ENCODE measurements at places on chromosomes 2 and 18.
A peak's percentile ranks its signal among the peaks of the same experiment; 100 is the strongest.

DNA sequence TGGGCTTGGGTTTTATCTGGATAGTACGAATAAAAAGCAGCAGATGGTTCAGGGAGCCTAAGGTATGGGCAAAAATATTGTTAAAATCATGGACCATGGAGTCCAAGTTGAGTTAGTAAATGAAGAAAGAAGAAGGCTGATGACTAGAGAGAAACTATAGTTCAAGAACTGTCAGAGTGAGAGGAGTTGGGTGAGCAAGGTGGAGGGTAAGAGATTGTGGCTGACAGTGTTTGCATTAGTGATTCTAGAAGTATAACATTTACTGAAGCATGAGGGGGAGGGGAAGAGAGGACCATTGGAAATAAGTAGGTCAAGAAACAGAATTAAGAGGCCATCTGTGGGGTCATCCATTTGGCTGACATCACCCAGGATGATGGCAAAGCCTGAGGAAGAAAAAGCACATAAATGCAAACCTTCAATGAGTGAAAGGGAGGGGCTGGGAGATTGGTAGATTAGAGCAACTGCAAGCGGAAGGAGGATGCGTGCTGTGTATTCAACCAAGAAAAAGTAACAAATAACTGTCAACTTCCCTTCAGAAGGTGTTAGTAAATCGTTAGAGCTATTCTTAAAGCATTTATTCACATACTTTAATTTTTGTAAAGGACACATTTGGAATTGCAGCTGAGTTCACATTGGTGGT, 392.8 kb downstream of the TSN start:
- no peak for DNase-seq

DNA sequence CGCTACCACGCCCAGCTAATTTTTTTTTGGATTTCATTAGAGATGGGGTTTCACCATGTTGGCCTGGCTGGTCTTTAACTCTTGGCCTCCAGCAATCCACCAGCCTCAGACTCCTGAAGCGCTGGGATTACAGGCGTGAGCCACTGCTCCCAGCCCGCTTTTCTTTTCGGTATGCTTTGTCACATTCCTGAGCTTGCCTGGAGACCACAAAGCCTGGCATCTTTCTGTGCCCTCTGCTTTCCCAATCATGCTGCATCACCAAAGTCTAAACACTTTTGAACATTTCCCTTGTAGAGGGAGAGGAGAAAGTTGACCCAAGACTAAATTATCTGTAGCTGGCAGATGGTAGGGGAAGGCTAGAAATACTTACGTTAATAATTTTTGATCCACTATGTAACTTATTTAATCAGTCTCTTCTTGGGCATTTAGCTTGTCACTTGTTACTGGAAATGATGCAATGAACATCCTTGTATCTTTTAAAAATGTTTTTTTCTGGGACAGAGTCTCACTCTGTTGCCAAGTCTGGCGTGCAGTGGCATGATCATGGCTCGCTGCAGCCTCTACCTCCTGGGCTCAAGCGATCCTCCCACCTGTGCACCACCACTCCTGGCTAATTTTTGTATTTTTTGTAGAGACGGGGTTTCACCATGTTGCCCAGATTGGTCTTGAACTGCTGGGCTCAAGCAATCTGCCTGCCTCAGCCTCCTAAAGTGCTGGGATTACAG, 2.7 kb upstream of the NPC1 start:
- DNase-seq = no peak

- DNase-seq = no peak
Observed at GRCh38 chr2:51995293-51995692, 963.4 kb upstream of the NRXN1 start.

DNA sequence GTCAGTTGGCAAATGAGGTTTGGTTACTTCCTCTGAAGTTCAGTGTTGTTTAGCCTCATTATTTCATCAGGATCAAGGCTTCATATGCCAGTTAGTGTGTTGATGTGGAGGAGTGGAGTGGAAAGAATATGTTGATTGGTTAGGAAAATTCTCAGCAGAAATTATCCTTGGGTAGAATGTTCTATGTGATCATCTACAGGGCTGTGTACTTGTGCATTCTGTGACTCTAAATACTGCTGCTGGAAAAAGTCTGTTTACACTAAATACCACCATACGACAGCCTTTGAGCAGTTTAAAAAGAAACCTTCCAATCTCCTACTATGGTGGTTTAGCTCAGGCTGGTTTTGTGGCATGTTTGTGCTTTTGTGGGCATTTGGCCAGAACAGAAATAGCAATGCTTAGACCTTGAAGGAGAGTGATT, 25.8 kb downstream of the CAB39 start:
- no peak for DNase-seq

DNA sequence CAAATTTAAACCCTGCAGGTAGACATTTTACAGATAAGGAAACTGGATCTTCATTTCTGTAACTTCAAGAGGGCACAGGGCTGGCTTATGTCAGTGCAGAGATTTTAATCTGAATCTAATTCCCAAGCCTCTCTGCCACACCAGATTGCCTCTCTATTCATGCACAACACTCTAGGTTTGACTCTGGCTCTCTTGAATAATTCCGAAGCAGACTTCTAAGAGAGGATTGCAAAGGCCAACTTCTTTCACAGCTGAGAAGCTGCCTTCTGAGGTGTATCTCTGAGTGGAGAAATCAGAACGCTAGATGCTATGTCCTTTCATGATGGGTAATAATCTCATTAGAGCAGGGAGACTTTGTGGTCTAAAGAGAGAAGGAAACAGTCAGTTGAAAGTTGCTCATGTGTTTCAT, 20.1 kb upstream of the MGAT5 start:
- no peak for DNase-seq

- DNase-seq = no peak
Observed at GRCh38 chr2:144490857-144491256, 29.1 kb downstream of the ZEB2 start.

DNA sequence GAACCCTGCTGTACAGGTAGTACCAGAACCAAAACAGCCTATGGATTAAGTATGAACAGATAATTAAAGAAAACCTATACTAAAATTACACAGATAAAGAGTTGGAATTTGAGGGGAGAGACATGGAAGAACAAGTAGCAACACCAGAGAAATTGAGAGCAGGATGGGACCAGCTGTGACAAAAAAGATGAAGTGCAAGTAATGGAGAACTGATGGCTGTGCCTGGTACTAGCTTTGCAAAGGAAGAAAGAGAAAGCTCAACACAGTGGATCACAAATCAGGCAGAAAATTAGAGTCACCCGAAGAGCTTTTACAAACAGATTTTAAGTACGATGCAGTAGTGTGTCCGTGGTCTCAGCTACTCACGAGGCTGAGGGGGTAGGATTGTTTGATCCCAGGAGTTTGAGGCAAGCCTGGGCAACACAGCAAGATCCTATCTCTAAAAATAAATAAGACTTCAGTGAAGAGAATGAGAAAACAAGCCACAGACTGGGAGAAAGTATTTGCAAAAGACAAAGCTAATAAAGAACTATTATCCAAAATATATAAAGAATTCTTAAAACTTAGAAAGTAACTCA, 46.5 kb downstream of the CUL3 start:
- no peak for DNase-seq

DNA sequence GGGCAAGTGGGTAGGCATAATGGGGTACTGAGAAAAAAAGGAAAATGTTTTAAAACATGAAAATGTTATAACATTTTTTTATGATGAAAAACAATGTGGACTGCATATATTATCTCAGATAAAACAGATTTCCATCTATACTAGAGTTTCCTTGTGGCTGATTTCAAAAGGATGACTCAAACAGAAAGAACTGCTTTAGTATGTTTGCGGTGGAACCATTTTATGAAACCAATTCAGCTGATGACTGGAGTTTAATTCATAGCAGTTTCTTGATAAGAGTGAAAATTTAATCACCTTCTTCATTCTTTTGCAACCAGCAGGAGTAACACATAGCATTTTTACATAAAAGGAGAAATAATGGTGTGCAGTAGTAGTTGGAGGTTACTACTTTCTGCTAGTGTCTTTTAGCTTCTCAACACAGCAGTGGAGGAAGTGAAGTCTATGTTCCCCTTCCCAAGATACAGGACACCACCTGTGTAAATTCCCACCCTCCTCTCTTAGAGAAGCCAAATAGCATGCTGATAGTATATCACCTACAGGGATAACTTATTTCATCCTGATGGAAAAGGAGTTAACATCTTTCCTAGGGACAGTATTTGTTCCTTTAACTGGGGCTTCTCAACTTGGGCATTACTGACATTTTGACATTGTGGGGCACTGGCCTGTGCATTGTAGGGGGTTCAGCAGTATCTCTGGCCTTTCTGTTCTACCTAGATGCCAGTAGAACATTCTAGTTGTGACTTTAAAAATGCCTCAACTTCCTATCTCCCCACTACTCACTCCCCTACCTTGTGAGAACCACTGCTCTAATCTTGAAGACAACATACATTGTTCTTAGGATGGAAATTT, 29.9 kb downstream of the PELI1 start:
- DNase-seq = no peak

- no peak for DNase-seq
Observed at GRCh38 chr2:60880643-60881046, 729 bp upstream of the REL start.

DNA sequence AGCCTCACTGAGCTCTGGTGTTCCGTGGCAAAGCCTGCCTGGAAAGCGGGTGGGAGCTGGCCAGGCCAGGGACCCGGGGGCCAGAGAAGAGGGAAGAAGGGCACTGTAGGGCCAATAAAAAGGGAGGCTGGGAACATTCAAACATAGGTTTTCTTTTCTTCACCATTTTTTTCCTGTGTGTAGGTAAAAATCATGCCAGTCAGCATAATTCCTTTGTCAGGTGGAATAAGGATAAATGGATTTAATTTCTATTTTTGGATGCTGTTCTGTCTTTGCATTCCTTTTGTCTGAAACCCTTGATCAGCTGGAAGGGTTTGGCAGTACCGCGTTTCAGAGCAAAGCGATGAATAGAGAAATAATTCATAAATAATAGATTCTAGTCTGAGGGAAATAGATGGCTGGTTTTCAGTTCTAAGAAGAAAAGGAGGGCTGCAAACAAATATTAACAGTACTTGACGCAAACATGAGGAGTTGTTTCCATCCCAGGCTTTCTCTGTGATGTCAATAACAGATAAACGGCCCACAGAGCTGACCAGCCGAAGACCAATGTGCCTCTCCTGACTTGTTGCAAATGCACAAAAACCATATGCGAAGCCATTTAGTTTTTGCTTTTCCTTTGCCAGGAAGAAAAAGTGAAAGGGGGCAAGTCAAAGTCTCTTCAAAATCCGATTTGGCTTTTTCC, 384.4 kb downstream of the TSN start:
- DNase-seq = no peak

GRCh38 chr2:224894356-224894755, 147.9 kb downstream of the DOCK10 start:
- no peak for DNase-seq

- DNase-seq = peak; percentile 27
Observed at GRCh38 chr18:53909668-53910067, 314.8 kb downstream of the MBD2 start.

- no peak for DNase-seq
Observed at GRCh38 chr18:34639687-34640086, 70.4 kb upstream of the DTNA start.

GRCh38 chr2:114231921-114232320, 210.5 kb upstream of the DPP10 start:
- no peak for DNase-seq

DNA sequence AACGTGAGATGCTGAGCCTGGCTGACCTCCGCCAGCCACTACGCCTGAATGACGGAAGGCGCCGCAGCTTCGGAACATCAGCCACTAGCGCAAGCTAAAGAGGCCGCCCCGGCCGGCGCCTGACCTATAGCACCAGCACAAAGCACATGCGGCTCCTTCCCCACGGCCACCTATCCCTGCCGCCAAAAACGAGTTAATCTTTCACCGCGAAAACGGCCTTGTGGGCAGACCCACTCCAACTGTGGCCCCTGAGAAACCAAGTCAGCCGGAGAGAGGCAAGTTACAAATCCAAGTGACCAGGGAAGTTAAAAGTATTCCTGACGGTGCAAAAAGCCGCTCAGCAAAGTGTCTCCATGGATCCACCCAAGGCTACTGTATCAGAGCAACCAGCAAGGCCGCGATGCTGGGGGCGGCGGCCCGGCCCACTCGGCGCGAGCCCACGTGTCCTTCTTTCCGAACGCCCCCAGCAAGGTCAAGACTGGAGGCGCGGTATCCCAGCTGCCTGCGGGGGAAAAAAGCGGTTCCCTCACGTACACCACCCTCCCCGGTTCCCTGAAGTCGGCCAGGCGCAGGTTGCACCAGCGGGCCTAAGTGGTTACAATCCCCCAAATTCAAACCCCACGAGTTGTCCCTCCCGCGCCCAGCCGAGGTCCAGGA, 575 bp downstream of the HSPD1 start:
- no peak for DNase-seq

GRCh38 chr2:38168710-38169480, 92.9 kb upstream of the CYP1B1 start:
- DNase-seq = no peak

DNA sequence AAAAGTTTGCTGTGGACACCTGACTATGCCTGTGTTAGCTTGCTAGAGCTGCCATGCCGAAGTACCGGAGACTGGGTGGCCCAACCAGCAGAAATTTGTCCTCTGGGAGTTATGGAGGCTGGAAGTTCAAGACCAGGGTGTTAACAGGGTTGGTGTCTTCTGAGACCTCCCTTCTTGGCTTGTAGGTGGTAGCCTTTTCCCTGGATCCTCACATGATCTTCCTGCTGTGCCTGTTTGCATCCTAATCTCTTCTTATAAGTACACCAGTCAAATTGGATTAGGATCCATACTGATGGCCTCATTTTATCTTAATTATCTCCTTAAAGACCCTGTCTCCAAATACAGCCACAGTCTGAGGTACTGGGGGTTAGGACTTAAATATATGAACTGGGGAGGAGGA, 845 bp downstream of the TMEM177 start:
- DNase-seq = no peak

GRCh38 chr2:120743657-120744056, 8.0 kb downstream of the GLI2 start:
- DNase-seq = no peak

GRCh38 chr18:6610466-6610865, 119.0 kb upstream of the ARHGAP28 start:
- DNase-seq = no peak

- DNase-seq = peak; percentile 49
Observed at GRCh38 chr18:46555724-46556123, 101.3 kb downstream of the LOXHD1 start.

- no peak for DNase-seq
Observed at GRCh38 chr18:24933345-24933744, 418.6 kb downstream of the ZNF521 start.

- no peak for DNase-seq
Observed at GRCh38 chr2:8977758-8978157, 25.7 kb downstream of the MBOAT2 start.

GRCh38 chr2:166126007-166126639, 1.7 kb downstream of the SCN1A start:
- no peak for DNase-seq

DNA sequence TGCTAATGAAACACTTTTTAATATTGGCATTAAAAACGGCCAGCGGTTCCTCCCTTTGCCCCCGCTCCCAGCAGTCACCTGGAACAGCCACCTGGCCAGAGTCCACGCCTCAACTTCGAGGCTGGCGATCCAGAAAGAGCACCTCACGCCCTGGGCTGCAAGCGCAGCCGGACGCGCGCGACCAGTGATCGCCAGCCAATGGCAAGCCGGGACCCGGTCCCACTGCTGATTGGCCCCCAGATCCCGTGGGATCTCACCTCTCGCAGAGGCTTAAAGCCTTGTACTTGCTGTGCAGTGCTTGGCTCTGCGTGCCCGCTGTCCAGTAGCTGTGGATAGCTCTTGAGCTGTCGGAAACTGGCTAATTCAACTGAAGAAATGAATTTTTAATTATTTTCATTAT, 4.1 kb upstream of the RBM45 start:
- no peak for DNase-seq

Measured in A549 (cell line).